ENCODE measurements at places on chromosomes 16 and 17. TPM values are rescaled to one million over a fixed set of nuclear protein-coding genes. Genes with fewer than 3 reads are reported as not detected.

Gene FBF1
- 18.1 TPM for total RNA-seq

Gene TMEM95
- not detected for total RNA-seq

Gene HASPIN
- 22.7 TPM for total RNA-seq

Gene CCL2
- not detected for total RNA-seq

Gene OVCA2
- 34.8 TPM for total RNA-seq

Gene MYCBPAP
- 8.1 TPM for total RNA-seq

Gene SHMT1
- 49.2 TPM for total RNA-seq

Gene CAVIN1
- 2.5 TPM for total RNA-seq

GRCh38 chr17:2963332-2964027, 99.9 kb downstream of the OR1D5 start:
- H3K27ac ChIP-seq, result no peak overlapping the region
- H3K4me1 ChIP-seq, result no peaks in the 10 kb centered on the region
- no peaks in the 10 kb centered on the region for H3K36me3 ChIP-seq
- DNase-seq, result no peak

GRCh38 chr16:24969071-24969470, 46.1 kb downstream of the ARHGAP17 start:
- H3K4me1 ChIP-seq, result peaks cover 14% of the 10 kb centered on the region
- DNase-seq, result no peak
- H3K27me3 ChIP-seq, result no peaks in the 10 kb centered on the region

DNA sequence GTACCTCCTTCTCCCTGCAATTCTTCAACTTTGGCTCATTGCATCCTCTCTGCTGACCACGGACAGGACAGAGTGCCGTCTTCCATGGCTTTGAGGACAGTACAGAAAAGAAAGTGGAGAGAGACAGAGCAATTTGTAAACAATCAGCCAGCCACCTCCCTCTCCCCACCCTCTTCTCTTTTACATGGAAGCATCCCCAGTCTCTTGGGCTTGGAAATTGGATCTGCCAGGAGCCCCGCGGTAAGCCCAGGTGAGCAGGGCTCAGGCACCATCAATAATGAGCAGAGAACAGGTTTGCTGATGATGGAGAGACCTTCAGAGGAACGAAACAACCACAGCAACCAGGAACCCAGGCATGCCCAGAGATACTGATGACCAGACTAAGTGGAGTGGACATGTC, 194.9 kb upstream of the TNRC6C start:
- no peak overlapping the region for H3K4me3 ChIP-seq
- H3K27me3 ChIP-seq, result no peaks in the 10 kb centered on the region
- H3K4me1 ChIP-seq, result no peaks in the 10 kb centered on the region
- DNase-seq, result no peak

DNA sequence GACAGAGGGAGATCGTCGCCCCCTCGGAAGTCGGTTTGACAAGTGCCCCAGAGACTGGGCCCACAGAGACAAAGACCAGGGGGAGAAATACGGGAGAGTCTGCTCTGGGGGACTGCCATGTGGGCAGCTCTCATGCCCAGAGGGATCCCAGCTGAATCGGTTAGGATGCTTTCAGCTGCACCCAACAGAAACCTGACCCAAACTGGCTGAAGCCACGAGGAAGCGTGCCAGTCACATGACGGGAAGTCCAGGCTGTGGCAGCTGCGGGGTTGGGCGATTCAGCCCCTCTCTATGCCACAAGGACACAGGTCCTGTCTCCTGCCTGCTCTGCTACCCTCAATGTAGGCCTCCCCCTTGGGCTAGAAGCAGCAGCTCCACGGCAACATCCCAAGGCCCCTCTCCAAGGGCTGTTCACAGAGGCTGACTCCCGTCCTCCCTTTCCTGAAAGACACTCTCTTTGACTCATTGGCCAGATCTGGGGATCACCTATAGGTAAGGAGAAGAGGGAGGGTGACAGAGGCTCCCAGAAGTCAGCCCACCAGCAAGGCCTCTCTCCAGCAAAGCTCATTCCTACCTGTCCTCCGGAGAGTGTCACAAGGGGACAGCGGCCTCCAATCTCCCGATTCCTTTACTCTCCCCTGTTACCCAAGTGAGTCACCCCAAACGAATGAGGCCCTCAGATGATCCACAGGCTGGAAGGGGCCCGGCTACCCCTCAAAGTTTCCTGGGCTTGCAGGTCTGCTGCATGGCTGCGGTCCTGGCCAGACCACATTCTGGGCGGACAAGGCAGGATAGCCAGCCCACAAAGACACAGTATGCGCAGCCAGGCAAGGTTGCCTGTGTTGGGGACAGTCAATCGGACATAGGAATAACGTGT, 75.8 kb downstream of the RBFOX3 start:
- no peaks in the 10 kb centered on the region for H3K36me3 ChIP-seq
- no peaks in the 10 kb centered on the region for H3K4me1 ChIP-seq
- DNase-seq, result no peak
- H3K27me3 ChIP-seq, result peaks cover 13% of the 10 kb centered on the region
- H3K27ac ChIP-seq, result no peak overlapping the region
- no peak overlapping the region for H3K4me3 ChIP-seq

GRCh38 chr17:6936370-6937028, 59.4 kb upstream of the ALOX12 start:
- peaks cover 3% of the 10 kb centered on the region for H3K4me1 ChIP-seq
- DNase-seq, result peak; percentile 32
- peaks cover 5% of the 10 kb centered on the region for H3K36me3 ChIP-seq
- H3K4me3 ChIP-seq, result peak overlapping the region; percentile 31

DNA sequence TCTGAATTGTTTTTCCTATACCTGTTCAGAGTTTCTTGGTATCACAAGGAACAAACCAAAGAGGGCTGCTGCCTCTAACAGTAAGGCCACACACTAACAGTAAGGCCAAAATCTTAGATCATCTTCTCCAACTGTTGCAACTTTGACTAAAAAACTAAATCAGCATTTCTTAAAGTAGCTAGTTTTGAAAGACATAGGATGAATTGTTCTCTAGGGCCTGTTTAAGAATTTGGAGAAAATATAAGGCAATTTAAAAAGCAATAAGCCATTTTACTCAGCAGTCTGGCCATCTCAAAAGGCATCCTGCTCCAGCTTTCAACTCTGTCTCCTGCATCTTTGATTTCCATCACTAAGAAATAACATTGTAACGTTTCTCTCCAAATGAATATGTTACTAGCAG, 105.0 kb upstream of the MON1B start:
- DNase-seq, result no peak
- H3K4me1 ChIP-seq, result no peaks in the 10 kb centered on the region
- no peak overlapping the region for H3K27ac ChIP-seq
- H3K36me3 ChIP-seq, result no peaks in the 10 kb centered on the region

GRCh38 chr17:81577278-81578000, 25.3 kb upstream of the FAAP100 start:
- H3K4me3 ChIP-seq, result no peak overlapping the region
- H3K4me1 ChIP-seq, result peaks cover 11% of the 10 kb centered on the region
- H3K27me3 ChIP-seq, result no peaks in the 10 kb centered on the region
- H3K27ac ChIP-seq, result no peak overlapping the region
- peaks cover 30% of the 10 kb centered on the region for H3K36me3 ChIP-seq

- no peaks in the 10 kb centered on the region for H3K36me3 ChIP-seq
- H3K4me3 ChIP-seq, result no peak overlapping the region
- no peak overlapping the region for H3K27ac ChIP-seq
- H3K4me1 ChIP-seq, result no peaks in the 10 kb centered on the region
These were observed 81.7 kb upstream of the MSI2 start for GRCh38 chr17:57174591-57174990.

- H3K4me3 ChIP-seq, result peak overlapping the region; percentile 90
- peaks cover 24% of the 10 kb centered on the region for H3K4me1 ChIP-seq
- DNase-seq, result peak; percentile 100
- H3K27me3 ChIP-seq, result no peaks in the 10 kb centered on the region
These were observed 27.8 kb upstream of the ST6GALNAC1 start for GRCh38 chr17:76671123-76671911.

DNA sequence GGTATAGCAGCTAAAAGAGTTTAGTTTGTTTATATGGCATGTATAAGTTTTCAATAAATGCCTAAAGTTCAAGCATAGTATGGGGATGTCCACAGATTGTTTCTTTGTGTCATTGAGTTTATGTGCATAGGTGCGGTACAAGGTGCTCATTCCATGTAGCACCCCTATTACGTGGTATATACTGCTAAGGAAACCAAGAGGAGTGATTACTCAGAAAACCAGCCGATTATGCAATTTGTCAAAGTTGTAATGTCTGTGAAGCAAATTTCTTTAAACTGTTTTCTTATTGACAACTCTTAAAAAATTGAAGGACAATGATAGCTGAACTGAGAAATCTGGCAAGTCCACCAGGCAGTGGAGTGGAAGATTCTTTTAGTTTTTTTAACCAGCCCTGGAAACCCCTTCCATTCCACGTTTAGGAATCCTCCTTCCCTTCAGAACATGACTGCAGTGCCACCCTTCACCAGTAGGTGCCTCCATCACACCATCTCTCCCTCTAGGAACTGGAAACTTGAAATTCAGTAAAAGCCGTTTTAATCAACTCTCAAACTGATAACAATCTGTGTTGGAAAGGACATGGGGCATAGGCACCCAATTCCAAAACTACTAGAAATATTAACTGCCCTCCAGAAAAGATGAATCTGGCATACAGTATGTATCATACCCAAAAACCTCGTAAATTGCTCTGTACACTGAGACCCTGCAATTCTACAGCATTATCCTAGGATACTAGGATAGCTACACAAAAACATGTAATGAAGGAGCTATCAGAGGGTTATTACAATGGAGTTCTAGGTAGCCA, 43.5 kb downstream of the REXO5 start:
- H3K27ac ChIP-seq, result no peak overlapping the region
- peaks cover 11% of the 10 kb centered on the region for H3K4me1 ChIP-seq
- no peak overlapping the region for H3K4me3 ChIP-seq
- no peaks in the 10 kb centered on the region for H3K27me3 ChIP-seq

- peaks cover 28% of the 10 kb centered on the region for H3K27me3 ChIP-seq
- H3K4me3 ChIP-seq, result no peak overlapping the region
These were observed 183.0 kb downstream of the FOXL1 start for GRCh38 chr16:86761111-86762031.

- H3K36me3 ChIP-seq, result no peaks in the 10 kb centered on the region
- peaks cover 2% of the 10 kb centered on the region for H3K4me1 ChIP-seq
These were observed 24.8 kb downstream of the ADCY9 start for GRCh38 chr16:4091240-4092012.

DNA sequence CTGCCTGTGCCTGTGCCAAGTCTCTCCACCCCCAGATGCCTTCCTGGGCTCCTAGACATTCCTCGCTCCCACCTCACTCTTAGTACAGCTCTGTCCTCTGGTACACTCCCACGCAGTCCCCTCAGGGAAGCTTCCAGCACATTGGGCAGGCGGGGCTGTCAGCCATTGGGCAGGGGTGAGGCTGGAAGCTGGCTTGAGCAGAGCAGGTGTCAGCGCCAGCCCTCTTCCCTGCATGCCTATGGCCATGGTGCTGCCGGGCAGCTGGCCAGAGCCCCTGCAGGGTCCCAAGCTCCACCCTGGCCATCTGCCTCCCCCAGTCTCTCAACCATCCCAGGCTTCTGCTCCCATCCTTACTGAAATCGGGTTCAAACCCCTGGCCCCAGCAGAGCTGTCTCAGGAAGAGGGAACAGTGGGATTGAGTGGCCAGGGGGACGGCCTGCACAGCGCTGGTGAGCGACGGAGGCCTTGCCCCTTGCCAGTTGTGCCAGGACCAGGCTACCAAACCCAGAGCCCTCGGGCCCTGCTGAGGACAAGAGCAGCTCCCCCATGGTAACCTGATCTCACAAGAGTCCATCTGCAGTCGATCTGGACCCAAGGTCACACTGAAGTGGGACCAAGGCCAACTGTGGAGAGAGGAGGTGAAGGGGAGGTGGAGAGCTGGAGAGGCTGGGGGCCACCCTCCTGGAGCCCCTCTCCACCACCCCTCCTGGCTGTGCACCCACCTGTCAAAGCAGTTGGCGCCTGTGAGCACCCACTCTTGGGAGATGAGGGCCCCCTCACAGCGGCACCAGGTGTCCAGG, 2.4 kb upstream of the B9D1 start:
- peaks cover 19% of the 10 kb centered on the region for H3K4me1 ChIP-seq
- no peak overlapping the region for H3K27ac ChIP-seq
- no peaks in the 10 kb centered on the region for H3K27me3 ChIP-seq
- no peaks in the 10 kb centered on the region for H3K36me3 ChIP-seq
- H3K4me3 ChIP-seq, result no peak overlapping the region

- H3K4me1 ChIP-seq, result no peaks in the 10 kb centered on the region
- no peaks in the 10 kb centered on the region for H3K27me3 ChIP-seq
- H3K27ac ChIP-seq, result no peak overlapping the region
- no peak for DNase-seq
- peaks cover 29% of the 10 kb centered on the region for H3K36me3 ChIP-seq
- H3K4me3 ChIP-seq, result no peak overlapping the region
These were observed 9.5 kb downstream of the FAAP100 start for GRCh38 chr17:81542431-81543338.

DNA sequence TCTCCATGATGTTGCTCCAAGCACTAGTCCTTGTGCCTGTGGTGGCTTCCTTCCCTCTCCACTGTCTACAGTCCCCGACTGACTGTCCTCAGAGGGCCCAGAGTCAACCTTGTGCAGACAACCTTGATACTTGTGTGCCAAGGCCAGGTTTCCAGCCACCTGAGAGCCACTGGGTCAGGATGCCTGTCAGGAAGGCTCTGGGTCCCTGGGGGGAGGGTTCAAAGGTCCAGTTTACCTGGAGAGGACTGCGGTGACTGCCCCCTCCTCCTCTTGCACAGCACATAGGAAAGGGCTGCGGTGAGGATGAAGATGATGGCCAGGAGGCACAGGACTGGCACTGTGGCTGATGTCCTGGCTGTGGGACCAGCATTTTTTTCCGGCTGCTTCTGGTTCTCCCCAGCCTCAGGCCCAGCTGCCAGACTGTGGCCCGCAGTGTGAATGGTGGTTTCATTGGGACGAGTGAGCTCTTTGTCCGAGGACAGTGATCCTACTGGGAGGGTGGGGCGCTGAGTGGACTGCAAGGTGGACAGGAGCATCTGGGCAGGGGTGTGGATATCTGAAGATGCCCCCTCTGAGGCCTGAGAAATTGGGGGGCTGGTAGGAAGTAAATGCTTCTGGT, 3.7 kb downstream of the MED11 start:
- H3K4me3 ChIP-seq, result no peak overlapping the region
- no peak overlapping the region for H3K27ac ChIP-seq
- DNase-seq, result no peak
- peaks cover 3% of the 10 kb centered on the region for H3K36me3 ChIP-seq

DNA sequence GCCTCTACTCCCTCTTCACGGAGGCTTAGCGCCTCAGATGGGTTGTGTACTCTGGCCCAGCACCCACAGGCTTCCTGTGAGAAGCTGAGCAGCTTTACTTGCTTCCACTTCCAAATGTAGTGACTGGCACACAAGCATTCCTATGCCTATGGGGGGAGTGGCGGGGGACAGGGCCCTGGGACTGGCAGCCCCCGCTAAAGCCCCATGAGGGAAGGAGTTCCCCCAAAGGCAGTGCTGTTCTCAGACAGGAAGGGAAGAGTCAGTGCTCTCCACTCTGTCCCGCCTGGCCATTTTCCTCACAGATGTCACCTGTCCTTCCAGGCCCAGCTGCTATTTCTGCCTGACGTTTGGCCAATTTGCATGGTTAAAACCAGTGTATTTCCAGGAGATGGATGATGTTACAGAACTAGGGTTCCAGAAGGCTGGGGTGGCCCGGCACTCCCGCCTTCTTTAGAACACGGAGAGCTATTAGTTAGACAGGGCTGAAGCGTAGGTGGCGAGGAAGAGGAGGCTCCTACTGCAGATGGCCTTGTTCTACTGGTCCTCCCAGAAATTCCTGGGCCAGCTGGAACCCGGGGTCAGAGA, 83.9 kb upstream of the FBXO47 start:
- no peak overlapping the region for H3K4me3 ChIP-seq
- no peak for DNase-seq
- peaks cover 6% of the 10 kb centered on the region for H3K36me3 ChIP-seq
- H3K4me1 ChIP-seq, result no peaks in the 10 kb centered on the region
- no peak overlapping the region for H3K27ac ChIP-seq

GRCh38 chr17:44915321-44915726, at the start of gene GFAP:
Gene GFAP, minus strand, starts transcription at chr17:44915500. Its CDS starts 14 bp downstream, at chr17:44915486.
- no peak within 1 kb of the TSS for H3K4me3 ChIP-seq
- H3K36me3 ChIP-seq, result no peaks in the 10 kb centered on the region
- no peak for DNase-seq
- peaks cover 24% of the 10 kb centered on the region for H3K27me3 ChIP-seq
- peaks cover 10% of the 10 kb centered on the region for H3K4me1 ChIP-seq
- H3K27ac ChIP-seq, result no peak within 1 kb of the TSS
